ENCODE measurements at places on chromosomes 3 and 15. TPM values are rescaled to one million over a fixed set of nuclear protein-coding genes. Genes with fewer than 3 reads are reported as not detected.

The CLDN11 gene
- 11.9 TPM for total RNA-seq

The PLD1 gene
- 41.3 TPM for total RNA-seq

The HRG gene
- total RNA-seq, result not detected

- DNase-seq, result no peak
These were observed 2.2 kb upstream of the CRTAP start for GRCh38 chr3:33111581-33111980.

- DNase-seq, result no peak
These were observed 8.2 kb upstream of the GANC start for GRCh38 chr15:42264795-42265194.

Data from aorta (tissue), 5 donors.